RPMI7951 (cell line): ENCODE measurements at places on chromosomes 16 and 17.

- DNase-seq: no peak
Measured at GRCh38 chr17:29592850-29593551, at the start of gene ANKRD13B. TSS of gene ANKRD13B (plus strand) at chr17:29593132. CDS start at chr17:29593622, 490 bp downstream.

DNA sequence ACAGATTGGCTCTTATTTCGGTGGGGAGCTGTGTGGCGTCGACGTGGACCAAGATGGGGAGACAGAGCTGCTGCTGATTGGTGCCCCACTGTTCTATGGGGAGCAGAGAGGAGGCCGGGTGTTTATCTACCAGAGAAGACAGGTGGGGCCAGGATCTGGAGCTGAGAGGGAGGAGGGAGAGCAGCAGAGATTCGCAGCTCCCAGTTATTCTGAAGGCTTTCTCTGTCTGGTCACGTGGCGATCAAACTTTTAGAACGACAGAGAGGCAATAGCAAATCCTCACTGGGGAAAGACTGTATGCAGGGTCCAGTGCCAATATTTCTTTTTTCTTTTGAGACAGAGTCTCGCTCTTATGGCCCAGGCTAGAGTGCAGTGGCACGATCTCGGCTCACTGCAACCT lies 22.2 kb downstream of the ITGAL start:
- DNase-seq: no peak

DNA sequence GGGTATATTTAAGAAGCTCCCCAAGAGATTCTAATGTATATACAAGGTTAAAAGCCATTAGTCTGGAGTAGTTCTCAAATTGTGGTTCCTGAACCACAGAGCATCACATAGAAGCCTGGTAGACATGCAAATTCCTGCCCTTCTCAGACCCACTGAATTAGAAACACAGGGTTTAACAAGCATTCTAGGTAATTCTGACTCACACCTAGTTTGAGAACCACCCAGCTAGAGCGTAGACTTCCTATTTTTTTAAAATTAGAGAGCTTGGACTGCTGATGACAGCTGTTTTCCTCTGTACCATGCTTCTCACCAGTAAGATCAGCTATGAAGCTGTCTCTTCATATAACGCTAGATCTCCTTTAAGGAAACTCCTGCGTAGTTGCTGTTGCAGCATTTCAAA lies 50.6 kb downstream of the HS3ST3B1 start:
- DNase-seq: peak; percentile 49

DNA sequence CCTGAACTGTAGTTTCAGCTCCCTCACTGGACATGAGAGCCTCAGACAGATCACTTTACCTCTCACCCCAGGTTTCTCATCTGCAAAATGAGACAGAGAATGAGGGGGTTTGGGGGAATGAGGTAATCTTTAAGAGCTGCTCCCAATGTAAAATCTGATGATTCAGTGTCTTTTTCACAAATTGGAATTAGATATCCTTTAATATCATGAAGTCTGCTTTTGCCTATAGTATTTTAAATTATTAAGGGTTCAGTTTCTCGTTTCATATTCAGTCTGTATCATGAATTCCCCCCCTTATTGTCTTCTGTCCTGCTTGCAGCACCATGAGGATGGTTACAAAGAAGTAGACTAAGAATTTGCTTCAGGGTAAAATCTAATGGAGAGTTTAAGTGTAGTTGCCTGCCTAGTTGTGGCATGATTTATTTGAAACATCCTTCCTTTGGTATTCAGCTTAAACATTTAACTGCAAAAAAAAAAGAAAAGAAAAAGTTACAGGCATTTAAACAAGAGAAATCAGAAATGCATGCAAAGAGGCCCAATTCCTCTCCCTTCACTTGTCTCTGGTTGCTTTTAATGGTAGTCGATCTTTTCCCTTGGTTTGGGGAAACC lies 77.3 kb downstream of the WNT3 start:
- peak; percentile 13 for DNase-seq

DNA sequence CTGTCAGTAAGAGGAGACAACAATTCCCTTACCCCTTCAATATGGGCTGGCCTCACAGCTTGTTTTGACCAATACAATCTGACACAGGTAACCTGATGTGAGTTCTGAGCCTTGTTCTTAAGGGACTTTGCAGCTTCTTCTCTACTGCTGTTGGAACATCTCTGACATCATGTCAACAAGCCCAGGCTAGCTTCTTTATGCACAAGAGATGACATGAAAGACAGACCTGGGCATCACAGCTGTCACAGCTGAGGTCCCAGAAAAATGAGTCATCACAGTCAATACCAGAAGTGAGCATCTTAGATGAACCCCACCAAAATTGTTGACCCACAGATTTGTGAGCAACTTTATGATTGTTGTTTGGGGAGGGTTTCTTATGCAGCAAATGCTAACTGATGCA lies 431.7 kb upstream of the PSMD7 start:
- no peak for DNase-seq

DNA sequence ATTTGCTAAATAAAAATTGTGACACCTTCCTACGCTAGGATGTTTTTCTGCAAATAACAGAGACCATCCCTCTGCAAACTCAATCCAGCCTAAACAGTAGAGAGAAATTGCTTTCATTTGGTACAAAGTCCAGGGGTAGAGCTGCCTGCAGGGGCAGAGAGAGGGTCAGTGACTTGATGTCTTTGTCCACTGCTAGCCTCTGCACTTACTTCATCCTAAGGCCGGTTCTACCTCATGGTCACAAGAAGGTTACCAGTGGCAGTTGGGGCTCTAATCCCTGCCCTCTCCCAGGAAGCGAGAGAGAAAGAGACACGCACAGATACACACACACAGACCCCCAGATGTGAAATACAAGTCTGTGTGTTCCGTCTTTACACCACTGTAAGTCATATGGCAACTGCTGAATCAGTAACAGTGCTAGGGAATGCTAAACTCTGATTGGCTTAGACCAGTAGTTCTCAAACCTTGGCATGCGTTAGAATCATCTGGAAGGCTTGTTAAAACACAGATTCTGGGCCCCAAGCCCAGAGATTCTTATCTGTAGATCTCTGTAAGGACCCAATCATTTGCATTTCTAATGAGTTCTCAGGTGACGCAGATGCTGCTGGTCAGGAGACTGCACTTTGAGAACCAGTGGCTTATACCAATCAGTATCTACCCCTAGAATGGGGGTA lies 13.1 kb upstream of the LPCAT2 start:
- peak; percentile 85 for DNase-seq

DNA sequence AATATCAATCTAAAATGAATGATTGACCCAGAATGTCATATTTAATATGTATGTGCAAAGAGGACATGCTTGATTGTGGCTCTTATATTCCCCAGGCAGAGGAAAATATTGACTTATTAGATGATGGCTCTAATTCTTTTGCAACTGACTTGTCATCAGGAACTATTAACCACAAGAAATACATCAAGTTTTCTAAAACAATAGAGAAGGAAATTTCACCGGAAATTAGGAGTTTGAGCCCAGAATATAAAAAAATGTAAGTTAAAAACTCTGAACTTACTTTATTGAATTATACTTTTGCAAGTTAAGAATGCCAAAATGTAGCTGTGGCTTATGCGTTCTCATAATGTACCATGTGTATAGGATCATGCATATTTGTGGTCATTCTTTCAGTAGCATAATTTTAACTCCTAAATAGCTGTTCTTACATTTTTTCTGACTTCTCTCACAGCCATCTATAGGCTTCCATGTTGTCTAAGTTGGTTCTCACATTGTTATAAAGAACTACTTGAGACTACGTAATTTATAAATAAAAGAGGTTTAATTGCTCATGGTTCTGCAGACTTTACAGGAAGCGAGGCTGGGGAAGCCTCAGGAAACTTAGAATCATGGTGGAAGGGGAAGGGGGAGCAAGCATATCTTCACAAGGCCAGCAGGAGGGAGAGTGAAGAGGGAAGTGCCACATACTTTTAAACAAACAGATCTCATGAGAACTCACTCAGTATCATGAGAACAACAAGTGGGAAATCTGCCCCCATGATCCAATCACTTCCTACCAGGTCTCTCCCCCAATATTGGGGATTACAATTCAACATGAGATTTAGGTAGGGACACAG lies 11.6 kb downstream of the EFCAB13 start:
- no peak for DNase-seq
